Ecto neural progenitor cell (in vitro differentiated cells): ENCODE measurements at places on chromosomes 4 and X.

DNA sequence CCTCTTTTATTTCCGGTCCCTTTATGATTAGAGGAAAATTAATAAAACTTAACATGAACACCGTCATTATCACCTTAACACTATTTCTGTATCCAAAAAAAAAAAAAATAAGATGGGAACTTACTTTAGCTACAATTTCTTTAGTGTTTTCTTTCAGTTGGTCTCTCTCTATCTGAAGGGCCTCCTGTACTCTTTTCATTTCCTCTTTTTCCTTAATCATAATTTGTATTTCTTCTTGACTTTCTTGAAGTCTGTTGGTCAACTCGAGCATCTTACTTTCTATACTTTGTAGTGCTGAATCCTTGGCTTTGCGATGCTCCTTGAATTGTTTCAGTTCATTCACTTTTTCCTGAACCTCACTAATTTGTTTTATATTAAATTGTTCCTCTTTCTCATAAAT is 45.3 kb upstream of the BDH2 start:
- DNase-seq = no peak

DNA sequence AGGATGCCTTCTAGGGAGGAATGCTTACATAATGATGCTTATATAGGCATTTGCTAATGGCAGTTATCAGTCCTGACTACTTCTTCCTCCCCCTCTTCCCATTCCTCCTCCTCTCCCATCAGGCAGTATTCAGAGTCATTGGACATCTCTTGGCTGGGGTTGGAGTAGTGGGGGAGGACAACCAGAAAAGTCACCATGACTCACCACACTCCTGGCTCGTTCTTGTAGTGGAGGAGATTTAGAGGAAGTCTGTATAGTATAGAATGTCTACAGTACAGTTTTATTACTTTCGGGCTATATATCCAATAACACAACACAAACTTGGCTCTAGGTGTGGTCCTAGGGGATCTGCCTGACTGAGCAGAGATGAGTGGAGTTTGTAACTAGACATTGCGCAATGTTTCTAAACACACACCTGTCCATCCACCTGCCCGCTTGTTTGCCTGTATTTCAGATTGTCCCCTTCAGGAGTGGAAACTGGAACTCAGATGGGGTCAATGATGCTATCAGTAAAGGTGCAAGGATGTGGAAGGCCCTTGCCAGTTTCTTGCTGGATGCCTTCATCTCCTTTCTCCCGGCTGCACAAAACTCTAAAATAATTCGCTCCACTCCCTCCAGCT is 27.9 kb upstream of the KIAA1210 start:
- DNase-seq = no peak

DNA sequence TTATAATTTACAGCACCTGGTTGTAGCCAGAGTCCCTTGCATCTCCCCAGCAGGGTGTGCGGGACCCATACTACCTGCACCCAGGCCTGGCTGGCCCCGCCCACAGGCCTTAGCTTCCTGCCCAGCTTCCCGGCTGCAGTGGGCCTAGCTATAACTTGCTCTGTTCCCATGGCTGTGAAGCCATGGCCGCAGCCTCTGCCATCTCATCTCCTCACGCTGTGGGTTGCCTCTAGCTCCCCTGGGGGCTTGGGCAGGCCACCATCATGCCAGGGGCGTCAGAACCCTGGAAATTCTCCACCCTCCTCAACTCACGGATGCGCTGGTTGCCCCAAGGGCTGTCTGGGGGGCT is 26.1 kb upstream of the SORBS2 start:
- DNase-seq = no peak

- no peak for DNase-seq
Observed at GRCh38 chr4:116343809-116344208, 741.6 kb downstream of the TRAM1L1 start.

DNA sequence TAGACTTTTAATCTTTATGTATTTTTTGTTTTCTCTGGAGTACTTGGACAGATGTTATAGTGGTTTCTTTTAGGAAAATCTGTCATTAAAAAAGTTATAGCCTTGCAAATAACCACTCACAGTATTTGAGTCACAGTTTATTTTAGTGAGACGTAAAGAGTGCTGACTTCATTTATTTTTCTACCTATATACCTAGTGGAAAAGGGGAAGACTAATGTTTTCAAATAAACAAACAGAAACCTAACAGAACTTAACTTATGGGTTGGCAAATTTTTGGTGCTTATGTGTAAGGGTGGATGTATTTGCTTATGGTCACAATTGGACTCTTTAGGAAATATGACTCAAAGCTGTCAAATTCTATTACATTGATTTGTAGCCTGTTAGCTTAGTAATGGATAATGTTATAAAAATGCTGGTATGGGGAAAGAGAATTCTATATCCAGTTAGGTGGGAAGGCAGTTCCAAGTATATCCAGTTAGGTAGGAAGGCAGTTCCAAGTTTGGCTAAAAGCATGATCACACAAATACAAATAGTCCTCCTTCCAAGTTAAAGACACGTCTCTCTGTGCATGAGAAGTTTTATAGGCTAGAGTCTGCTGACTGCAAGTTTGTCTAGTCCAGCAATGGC is 61.9 kb downstream of the SLC9A6 start:
- DNase-seq = no peak

GRCh38 chrX:145502670-145503069 is 255.4 kb downstream of the SPANXN1 start:
- no peak for DNase-seq

- no peak for DNase-seq
Observed at GRCh38 chrX:13087322-13088155, 43.1 kb upstream of the FAM9C start.

DNA sequence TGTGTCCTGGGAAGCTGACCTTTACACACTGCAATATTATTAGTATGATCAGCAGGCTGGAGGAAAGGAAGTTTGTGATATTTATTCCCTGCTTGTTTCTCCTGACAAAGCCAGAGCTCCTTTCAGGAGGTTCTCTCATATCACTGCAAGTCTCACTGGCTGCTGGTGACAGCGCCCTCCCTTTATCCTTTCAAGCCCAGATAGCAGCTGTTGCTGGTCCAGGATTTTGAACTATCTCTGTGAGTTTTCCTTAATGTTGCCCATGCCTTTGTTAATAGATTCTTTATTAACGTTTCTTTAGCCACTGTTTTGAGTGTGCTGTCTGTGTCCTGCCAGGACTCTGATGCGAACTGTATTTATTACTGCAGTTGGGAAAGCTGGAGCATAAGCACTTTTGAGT is 518.7 kb downstream of the C4orf33 start:
- no peak for DNase-seq

DNA sequence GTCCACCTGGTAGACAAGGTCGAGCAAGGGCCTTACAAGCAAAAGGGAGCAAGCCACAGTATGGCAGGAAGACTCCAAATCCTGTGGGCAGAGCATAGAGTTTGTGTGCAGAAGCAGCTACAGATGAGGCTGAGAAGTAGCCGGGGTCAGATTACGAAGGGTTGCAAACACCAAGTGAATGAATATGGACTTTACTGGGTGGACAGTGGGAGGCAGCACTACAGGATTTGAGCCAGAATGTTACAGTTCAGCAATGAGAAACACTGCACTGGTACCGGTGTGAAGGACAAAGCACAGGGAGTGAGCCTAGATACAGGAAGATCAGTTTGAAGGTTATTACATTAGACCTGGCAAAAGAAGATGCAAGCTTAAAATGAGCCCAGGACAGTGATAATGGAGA is 46.1 kb upstream of the HOPX start:
- peak; percentile 49 for DNase-seq

- no peak for DNase-seq
Observed at GRCh38 chr4:183171484-183172267, 72.6 kb downstream of the WWC2 start.

- no peak for DNase-seq
Observed at GRCh38 chr4:16817286-16817685, 81.2 kb downstream of the LDB2 start.

- DNase-seq = no peak
Observed at GRCh38 chrX:39718981-39719380, 378.8 kb downstream of the BCOR start.

- DNase-seq = no peak
Observed at GRCh38 chr4:42654631-42655268, 2.2 kb downstream of the ATP8A1 start.

DNA sequence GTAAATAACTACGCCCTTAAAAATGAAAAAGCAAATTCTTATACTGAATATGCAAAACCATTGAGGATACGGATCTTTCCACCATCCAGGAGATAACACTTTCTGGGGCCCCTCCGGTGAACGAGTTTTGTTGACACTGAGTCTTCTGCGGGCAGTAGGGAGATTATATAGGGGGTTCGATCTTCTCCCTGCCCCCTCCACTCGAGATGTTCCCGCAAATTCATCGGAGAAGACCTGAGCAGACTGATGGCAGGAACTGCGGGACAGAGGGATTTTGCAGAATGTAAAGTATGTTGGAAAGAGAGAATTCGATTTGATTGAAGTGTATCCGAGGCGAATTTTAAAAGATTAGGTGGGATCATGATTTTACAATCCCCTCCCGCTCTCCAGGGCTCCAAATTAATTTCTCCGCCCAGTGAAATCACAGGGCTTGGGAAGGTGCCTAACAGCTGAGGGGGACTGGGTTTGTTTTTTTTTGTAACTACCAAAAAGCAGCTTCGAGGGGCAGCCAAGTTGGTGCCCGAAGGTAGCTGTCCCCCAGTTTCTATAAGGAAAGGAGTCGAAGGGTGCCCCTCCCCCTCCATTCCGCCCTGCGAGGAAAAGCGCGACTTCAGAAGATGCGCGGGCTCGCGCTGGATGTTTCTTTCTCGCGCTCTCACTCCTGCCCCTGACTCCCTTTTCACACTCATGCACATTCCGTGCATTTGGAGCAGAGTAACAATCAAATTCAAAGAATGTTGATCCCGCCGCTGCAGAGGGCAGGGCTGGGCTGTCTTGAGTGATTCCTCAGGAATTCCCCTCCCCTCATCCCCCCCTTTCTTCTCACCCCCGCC is 1.2 kb downstream of the TMEM255A start:
- peak; percentile 52 for DNase-seq

DNA sequence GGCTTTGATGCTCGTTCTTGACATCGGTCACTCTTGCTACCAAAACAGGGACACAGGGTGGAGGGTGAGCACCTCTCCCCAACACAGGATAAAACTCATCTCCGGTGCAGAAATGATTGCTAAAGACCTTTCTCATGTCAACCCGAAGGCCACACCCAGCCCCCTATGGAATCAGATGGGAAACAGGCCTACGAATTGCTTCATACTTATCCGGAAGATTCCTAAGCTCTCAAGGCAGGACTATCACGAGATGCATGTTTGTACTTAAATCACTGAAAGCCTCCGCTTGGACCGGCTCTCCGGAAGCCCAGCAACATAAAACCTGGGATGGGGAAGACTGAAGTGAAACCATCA is 74.9 kb downstream of the MTMR1 start:
- DNase-seq = no peak

DNA sequence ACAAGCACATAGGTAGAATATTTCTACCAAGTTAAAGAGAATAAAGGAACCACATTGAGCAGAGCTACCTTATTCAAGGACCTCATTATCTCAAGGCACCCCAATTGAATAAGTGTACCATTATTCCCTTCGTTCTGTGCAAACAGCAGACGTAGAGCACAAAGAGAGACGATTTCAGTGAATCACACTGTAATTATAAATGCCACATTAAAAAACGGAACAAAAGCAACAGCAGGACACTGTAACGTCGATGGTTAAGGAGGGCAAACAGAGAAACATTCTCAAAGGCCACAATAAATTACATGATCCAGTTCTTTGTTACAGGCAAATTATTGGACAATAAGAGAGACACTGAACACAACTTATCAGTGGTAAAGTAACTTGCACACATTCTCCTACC is 644.1 kb upstream of the TENM3 start:
- DNase-seq = no peak

GRCh38 chr4:126888968-126889367 is 743.8 kb upstream of the INTU start:
- no peak for DNase-seq

DNA sequence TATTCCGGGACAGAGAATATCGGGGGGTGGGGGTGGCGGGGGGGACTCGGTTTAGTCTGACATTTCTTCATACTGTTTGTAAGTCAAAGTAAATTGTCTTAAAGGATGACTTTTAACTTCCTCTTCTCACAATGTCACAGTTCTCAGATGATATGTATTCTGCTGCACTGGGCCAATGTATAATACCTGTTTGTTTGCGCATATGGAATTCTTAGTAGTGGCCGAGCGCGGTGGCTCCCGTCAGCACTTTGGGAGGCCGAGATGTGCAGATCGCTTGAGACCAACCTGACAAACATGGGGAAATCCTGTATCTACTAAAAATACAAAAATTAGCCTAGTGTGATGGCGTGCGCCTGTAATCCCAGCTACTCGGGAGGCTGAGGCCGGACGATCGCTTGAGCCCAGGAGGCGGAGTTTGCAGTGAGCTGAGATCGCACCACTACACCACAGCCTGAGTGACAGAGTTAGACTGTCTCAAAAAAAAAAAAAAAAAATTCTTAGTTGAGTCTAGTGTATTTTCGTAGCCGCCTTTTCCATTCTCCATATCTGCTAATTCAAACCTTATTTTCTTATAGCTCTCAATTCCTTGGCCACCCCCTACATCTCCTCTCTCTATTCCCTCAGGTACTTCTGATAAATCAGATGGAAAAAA is 851 bp downstream of the POLR2B start:
- peak; percentile 48 for DNase-seq

GRCh38 chrX:5898463-5898862 is 330.2 kb downstream of the NLGN4X start:
- DNase-seq = no peak

DNA sequence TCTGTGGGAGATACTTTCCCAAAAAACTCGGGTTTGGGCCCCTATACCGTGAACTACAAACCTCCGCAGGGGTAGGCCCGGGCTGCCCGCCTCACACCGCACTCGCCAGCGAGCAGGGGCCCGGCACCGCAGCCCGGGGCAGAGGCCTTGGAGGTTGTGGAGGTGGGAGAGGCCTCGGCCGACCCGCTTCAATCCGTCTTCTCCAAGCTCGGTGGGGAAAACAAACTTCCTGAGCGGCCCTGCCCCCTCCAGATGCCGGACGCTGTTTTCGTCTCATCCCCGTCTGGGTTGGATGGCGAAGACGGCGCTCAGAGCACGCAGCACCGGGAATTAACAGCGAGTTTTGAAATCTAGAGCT is 442 bp upstream of the MCUB start:
- peak; percentile 76 for DNase-seq
